CD4-positive, alpha-beta T cell treated with Interleukin-2 at 100 ng/mL for 4 hours (primary cell): ENCODE measurements at places on chromosomes 6 and 20.

- DNase-seq: no peak
These were observed 1.9 kb downstream of the HM13 start for GRCh38 chr20:31516166-31516565.

GRCh38 chr6:127869183-127869582 lies 31.7 kb downstream of the THEMIS start:
- no peak for DNase-seq

GRCh38 chr20:43334080-43334479 lies 123.6 kb upstream of the SRSF6 start:
- no peak for DNase-seq

- DNase-seq: no peak
These were observed 53.2 kb downstream of the MRAP2 start for GRCh38 chr6:84086545-84087429.

DNA sequence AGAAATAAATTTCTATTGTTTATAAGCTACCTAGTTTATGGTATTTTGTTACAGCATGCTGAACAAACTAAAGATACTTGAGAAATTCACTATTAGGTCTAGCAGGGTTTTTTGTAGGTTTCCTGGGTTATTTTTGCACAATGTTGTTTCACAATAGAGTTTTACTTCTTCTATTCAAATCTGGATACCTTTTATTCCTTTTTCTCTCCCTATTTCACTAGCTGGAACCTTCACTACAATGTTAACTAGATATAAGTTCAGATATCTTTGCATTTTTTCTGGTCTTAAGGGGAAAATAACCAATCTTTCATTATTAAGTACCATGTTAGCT lies 237.7 kb upstream of the CITED2 start:
- DNase-seq: no peak

DNA sequence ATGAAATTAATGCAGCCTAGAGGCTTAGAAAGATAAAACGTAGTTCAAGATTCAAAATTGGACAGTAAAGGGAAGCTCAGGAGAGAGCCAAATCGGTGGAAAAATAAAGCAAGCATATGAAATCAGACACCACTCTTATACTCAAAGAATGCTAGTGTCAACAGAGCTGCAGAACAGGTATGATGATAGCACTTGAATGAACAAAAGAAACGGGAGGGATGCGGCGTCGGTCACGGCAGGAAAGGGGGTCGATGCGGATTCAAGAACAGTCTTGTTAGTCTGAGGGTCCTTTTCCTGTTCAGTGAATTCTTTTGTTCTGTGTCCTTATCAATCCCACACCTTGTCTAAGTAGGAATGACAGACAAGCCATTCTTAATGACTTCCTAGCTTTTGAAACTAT lies 114.4 kb downstream of the FOXC1 start:
- no peak for DNase-seq

DNA sequence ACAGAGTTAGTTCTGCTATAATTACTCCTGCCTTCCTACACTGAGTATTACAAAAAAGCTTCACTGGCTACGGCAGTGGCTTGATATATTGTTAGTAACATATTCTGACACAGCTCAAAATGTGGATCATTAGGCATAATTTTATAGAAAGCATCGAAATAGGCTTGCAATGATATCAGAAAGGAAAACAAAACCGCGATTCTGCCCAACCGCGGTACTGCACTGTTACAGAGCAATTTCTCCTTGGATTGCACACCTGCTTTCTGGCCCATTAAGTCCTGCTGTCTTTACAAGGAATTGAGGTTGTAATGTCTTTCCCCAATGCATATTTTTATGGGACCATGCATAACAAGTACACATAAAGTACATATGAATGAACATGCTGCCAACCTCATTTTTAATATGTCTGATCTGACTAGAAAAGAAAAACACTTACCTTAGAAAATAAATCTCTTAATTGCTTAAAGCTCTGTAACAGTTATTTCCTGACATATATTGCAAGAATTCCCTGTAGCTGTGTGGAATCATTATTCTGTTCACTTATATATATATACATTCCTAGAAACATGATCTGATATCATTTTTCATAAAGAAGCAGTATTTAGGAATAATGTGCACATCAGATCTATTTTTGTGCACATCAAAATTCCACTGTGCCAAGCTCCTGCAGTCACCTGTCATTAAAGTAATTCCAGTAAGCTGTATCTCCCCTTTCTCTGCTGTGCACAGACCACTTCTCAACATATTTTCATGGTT lies 763.9 kb downstream of the HACE1 start:
- DNase-seq: no peak

- DNase-seq: no peak
These were observed 19.2 kb downstream of the BLTP3A start for GRCh38 chr6:34810936-34811632.

GRCh38 chr20:34074101-34074760 lies 37.8 kb downstream of the EIF2S2 start:
- no peak for DNase-seq

- DNase-seq: peak; percentile 23
These were observed 146.5 kb upstream of the ZNF217 start for GRCh38 chr20:53739799-53740785.

DNA sequence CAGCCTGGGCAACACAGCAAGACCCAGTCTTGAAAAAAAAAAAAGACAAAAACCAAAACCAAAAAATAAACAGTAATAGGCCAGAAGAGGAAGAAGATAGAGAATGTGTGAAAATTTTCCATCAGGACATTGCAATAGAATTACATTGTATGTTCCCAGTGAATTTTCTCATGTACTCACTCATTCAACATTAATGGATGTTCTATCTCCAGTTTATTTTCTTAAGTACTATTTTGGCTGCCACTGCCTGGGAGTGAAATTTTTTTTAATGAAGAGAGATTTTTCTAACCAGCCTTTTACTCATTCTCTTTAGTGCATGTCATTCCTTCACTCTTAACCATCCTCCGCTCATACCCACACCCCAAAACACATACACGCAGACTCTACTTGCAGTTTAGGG lies 282.8 kb downstream of the ALDH8A1 start:
- DNase-seq: no peak

DNA sequence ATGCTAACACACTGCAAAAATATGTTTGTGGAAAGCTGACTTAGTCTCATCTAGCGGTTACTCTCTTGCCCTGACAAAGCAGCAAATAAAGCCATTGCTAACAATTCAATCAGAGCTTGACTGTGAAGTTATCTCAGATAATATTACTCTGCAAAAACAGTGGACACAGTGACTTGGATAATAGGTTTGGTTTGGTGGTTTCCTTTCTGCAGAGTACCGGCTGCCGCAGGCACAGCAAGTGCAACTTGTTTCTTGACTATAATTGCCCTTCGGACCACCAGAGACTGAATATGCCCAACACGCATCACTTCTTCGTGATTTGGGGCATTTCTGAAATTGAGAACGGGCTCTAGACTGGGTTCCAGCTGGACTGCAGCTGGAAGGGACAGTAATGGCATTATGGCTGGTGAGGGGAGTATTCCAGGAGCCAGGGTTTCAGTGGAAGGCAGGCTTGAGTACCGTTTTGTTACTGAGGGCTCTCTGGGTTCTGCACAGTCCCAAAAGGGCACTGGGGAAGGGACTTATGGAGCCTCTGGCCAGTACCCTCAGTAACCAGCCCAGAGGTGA lies 40.0 kb downstream of the DSTN start:
- DNase-seq: no peak

DNA sequence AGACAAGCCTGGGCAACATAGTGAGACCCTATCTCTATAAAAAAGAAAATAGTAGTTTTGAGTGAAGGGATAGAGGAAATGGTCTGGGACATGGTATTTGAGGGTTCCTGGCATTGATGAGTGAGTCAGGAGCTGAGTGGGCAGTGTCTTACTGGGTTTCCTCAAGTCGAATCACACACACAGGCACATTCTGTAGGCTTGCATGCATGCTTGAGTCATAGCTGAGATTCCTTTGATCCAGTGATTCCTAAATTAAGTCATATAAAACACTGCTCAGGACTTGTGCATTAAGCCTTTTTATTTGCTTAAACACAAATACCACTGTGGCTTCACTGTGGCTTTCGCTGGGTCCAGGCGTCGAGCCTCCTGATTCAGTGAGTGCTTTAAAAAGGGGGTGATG lies 71.8 kb upstream of the TMEM181 start:
- DNase-seq: no peak

- DNase-seq: no peak
These were observed 6.5 kb upstream of the SPTLC3 start for GRCh38 chr20:13002251-13002650.

DNA sequence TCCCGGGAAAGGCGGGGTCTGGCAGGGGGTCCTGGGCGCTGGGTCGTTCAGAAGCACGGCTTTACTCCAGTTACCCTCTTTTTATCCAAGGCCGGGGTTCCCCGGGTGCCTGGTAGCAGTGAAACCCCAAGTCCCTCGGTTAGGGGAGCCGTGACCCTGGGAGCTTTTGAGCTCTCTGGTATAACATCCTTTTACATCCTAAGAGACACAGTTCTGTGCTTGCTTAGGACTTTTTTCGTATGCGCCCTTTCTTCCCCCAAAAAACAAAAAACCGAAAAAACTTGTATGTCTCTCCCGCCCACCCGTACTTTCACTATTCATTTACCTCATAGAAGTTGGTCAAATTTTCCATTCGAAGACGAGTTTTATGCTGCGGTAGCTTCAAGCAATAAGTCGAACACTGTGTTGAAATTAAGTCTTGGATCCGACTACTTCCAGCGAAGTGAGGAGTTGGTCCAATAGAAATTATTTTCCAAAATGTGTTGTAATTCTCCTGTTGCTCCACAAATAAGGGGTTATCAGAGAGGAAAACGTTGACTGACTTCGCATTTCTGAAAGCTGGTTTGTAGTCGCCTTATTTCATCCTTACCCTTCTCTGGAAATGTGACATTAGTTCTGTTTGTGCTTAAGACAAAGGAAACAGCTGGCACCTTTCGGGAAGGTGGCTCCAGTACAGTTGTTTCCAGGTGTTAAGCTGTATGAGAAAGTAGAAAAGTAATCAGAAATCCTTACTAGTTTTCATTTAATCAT lies 816 bp upstream of the MAN1A1 start:
- peak; percentile 44 for DNase-seq

DNA sequence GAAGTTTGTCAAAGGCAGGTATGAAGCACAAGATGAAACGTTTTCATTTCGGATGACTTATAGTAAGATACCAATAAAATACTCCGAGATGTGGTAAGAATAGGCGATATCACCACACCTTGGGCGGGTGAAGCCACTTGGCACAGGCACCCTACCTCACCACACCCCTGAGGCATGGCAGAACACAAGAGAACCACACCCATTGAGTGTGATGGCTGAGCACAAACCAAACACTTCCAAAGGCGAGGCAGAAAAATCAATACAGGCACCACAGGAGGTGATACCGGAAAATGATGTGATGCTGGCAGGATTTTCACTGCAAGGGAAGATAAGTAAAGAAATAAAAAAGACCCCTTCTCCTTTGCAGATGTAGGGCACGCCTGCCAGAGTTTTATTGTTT lies 332.9 kb upstream of the PRDM1 start:
- no peak for DNase-seq

- peak; percentile 64 for DNase-seq
These were observed 43.7 kb upstream of the MAP7 start for GRCh38 chr6:136593748-136594490.

DNA sequence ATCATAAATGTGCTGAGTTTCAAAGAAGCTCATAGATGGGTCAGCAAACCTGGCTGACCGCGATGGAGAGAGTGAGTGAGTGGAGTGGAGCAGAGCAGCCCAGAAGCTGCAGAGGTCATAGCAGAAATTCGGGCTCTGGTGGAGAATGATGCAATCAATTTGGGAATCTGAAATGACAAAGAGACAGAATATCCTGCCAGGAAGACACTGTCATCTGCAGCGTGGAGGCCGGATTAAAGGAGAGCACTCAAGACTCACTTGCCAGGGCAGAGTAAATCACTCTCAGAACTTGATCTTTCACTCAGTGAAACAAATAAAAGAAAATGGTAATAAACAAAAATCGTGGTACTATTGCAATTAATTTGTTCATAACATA lies 109.6 kb upstream of the RREB1 start:
- DNase-seq: no peak

- no peak for DNase-seq
These were observed 41.9 kb upstream of the NOL4L start for GRCh38 chr20:32626859-32627636.

- DNase-seq: no peak
These were observed 186.1 kb downstream of the JARID2 start for GRCh38 chr6:15431762-15432483.

- DNase-seq: no peak
These were observed 133.2 kb downstream of the TBC1D32 start for GRCh38 chr6:121201105-121201504.

DNA sequence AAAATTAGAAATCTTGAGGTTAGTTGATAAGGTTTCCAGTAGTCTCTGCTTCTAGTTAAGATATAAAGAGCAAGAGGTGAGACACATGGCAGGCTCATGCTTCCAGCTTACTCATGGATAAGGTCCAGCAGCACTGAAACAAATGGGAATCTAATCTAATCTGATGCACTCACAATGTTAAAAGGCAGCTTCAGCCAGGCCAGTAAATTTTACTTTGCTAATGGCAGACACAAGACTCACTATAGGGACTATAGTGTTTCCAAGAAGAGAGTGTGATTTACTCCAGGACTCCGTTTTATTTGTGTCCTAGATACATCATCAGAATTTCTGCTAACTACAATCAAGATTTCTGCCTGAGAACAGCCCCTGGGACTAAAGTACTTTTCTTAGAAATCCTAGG lies 324.8 kb downstream of the SMOC2 start:
- DNase-seq: no peak

DNA sequence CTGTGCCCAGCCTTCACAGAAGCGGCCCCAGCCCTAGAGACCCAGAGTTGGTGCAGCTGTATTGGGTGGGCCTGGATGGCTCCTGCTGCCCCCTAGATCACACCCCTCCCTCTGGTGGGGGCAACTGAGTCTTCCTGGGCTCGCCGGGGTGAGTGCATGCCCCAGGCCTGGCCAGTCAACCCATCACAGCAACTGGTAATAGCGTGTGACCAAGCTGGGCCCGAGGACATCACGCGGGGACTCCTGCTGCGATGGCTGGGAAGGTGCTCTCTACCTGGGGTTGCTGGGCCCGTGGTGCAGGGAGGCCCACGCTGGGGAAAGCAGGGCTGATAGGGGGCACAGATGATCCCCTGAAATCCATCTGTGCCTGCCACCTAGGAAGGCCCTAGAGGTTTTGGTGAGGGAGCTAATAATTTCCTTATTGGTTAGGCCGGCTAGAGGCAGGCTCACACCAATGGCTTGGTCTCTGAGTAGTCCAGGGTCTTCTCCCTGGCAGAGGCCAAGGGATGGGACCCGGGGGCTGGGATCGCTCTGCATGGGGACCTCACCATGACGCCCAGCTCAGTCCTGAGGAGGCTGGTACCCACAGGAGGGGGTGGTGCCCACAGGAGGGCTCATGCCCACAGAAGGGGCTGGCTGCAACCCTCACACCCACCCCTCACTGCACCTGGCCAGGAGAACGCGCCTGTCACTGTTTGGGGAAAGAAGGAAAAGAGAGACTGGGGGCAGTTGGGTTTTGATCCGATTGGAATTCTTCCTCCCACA lies 103.9 kb downstream of the ASXL1 start:
- DNase-seq: no peak
